ENCODE measurements at places on chromosomes 1 and 21.
A peak's percentile ranks its signal among the peaks of the same experiment; 100 is the strongest.

- no peak for DNase-seq
Observed at GRCh38 chr1:207155028-207155427, 51.0 kb downstream of the C4BPA start.

DNA sequence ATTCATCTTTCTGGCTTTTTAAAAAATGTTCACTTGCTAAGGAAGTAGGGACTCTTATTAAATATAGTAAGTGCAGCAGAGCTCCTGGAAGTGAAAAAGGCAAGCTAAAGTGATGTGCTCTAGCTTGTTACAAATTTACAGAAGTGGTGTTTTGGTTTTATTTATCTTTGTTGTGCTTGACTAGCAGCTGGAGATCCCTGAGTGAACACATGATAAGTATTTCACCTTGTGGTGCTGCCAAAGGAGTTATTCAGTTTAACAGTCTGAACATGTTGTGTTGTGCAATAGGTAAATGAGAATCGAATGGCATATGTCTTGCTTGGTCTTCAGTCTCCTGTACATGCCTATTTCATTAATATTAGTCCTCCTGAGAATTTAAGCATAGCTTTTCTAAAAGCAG is 315.7 kb downstream of the TPR start:
- no peak for DNase-seq

- DNase-seq = peak; percentile 26
Observed at GRCh38 chr1:41241354-41241748, 755 bp downstream of the SCMH1 start.

- no peak for DNase-seq
Observed at GRCh38 chr1:44536357-44537209, 131.5 kb downstream of the RNF220 start.

GRCh38 chr21:40278345-40278744 is 411.1 kb downstream of the PCP4 start:
- DNase-seq = no peak

GRCh38 chr1:35660581-35661473 is 19.5 kb upstream of the PSMB2 start:
- no peak for DNase-seq

All from activated gamma-delta T cell (primary cell).